HFF-Myc (cell line): ENCODE measurements at places on chromosomes 6 and 20.

GRCh38 chr20:19756761-19757486, 1.1 kb upstream of the RIN2 start:
- DNase-seq, result no peak

DNA sequence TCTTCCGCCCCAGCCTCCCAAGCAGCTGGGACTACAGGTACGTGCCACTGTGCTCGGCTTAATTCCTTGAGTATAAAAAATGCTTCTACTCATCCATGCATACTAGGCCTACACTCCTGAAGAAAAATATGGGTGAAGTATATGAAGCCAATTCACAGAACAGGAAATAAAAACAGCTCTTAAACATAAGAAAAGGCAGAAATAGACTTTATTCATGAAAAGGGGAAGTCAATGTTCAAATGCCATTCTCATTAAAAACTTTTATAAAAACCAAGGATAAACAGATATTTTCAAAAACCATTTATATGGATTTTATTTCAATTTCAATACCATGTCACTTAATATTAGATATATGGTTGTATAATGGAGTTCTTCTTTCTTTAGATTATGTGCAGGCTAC, 18.3 kb downstream of the SERPINB9 start:
- DNase-seq, result no peak

- DNase-seq, result no peak
Observed at GRCh38 chr6:161536224-161536630, 262.4 kb upstream of the AGPAT4 start.

DNA sequence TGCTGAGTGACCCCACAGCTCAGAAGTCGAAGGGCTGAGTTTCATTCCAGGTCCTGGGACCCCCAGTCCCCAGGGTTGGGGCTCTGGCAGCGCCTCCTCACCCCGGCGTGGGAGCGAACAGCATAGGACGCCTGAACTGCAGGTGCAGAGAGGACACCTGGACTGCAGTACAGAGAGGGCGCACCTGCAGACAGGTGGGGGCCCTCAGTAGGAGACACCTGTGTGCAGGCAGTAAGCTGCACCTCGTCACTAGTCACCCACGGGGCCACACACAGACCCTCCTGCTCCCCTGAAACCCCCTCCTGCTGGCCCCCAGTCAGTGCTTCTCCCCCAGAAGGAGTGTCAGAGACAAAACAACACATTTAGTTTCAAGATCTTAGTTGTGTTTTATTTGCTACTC, 8.6 kb upstream of the NKAIN4 start:
- DNase-seq, result no peak

DNA sequence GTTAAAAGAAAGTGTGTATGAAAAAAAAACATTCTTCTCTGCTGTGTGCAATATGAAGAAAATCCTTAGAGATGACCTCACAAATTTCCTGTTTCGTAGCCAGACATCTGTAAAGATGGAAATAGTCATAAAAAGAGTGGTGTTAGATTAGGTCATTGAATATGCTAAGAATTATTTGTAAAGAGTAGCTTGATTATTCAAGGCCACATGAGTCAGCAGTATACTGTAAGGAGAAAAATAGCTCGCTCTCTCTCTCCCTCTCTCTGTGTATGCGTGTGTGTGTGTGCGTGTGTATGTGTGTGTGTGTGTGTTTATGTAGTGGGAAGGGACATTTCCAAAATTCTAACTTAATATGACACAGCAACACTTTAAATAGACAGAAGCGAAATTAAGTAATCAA, 78.8 kb downstream of the PTCHD4 start:
- peak; percentile 32 for DNase-seq

DNA sequence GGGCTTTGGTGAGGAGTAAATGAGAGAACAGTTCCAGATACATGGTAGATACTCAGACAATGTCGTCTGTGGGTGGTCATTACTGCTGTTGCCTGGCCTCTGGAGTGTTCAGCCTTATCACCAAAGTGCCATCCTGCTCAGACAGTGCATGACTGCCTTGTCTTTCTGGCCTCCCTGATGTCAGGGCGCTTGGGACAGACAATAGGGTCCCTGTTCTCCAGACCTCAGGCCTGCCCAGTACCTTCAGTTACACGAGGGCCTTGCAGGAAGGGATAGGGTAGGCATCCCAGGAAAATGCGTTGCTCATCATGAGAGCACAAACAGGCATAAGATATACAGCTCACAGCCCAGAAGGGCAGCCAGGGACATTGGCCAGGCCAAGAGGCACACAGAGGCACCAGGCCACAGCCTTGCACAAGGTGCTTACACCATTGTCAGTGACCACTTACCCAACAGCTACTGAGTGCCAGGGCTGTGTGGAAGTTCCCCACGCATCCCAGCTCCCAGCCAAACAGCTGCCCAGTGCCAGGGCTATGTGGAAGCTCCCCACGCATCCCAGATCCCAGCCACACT, 27.4 kb downstream of the BPIFB1 start:
- no peak for DNase-seq

- DNase-seq, result no peak
Observed at GRCh38 chr6:106800379-106800778, 171.0 kb downstream of the QRSL1 start.

GRCh38 chr6:45222380-45222779, 105.8 kb upstream of the RUNX2 start:
- no peak for DNase-seq

DNA sequence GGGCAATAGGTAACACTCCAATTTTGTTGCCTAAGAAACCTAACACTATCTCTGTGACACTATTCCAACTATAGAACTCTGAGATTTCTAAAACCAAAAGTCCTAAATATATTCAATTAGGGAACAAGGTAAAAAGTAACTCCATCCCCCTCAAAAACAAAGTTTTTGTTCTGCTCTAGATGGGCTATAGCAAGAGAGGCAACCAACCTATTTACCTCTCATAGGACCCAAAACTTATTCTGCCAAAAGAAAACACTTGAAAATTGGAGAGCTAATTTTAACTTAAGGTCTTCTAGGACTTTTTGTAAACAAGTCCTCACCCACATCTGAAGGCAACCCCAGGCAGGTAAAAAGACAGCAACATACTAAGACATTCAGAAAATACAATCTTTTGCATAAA, 7.7 kb downstream of the RBM39 start:
- DNase-seq, result no peak

GRCh38 chr6:154314084-154314483, 42.5 kb downstream of the IPCEF1 start:
- DNase-seq, result no peak

GRCh38 chr6:41425511-41425910, 90.1 kb downstream of the NCR2 start:
- no peak for DNase-seq

- DNase-seq, result no peak
Observed at GRCh38 chr20:58424218-58424969, 35.4 kb downstream of the VAPB start.

DNA sequence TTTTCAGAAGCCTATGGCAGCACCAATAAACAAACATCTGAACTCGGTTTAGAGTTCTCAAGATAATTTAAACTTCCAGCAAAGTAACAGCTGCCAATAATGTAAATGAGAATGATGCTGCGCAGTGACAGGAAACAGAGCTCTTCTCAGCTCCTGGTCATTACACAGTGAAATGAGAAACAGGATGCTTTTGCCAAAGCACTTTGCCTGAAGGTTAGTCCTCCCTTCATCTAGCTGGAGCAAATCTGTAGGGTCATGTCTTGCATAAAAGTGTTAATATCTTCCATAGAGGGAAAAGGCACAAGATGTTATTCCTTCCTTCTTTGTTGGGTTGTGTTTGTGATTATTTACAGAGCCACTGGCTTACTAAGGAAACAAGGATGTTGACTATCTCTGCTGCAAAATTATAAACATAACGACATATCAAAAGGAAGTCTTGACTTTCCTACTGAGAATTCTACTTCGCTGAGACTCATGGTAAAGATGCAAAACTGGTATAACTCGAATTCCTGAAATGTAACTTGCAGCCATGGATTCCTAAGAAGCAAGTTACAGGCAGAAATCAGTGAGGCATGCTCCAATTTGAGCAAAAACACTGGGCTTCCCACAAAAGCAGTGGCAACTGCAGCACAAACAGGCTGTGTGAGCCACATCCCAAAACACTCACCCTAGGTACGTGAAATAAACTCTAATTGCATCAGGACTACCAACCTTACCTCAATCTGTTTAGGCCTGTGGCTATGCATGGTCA, 102.5 kb upstream of the BEND6 start:
- no peak for DNase-seq

- DNase-seq, result no peak
Observed at GRCh38 chr20:31717478-31718201, 5.0 kb downstream of the BCL2L1 start.

- no peak for DNase-seq
Observed at GRCh38 chr20:3674995-3675900, 6.6 kb downstream of the ADAM33 start.

DNA sequence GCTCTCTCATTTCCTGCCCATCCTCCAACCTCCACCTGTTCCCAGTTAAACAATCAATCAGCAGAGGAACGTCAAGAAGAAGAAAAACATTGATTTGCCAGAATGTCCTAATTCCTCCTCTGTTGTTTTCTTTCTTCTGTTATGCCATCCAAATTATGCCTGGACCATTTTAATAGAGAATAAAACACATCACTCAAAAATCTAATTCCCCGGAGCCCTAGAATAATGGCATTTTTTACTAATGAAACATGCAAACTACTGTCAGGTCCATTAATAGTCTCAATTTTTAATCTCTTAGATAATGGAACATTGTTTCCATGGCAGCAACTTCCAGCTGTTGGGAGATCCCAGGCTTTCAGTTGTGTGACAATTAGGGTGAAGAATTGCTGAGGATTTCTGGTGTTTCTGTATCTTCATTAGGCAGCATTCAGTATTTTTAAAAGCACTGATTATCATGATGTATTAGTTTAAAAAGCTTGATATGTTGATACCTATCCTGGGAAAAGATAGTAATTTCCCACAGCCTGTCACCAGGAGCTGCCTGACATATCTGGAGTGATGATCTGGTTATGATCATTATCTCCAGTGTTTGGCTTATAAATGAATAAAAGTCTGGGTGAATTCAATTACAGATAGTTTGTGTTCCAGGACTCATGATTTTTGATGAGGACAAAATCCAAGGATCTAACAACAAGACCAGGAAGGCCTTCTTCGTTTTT, 209.8 kb downstream of the TPBG start:
- no peak for DNase-seq

DNA sequence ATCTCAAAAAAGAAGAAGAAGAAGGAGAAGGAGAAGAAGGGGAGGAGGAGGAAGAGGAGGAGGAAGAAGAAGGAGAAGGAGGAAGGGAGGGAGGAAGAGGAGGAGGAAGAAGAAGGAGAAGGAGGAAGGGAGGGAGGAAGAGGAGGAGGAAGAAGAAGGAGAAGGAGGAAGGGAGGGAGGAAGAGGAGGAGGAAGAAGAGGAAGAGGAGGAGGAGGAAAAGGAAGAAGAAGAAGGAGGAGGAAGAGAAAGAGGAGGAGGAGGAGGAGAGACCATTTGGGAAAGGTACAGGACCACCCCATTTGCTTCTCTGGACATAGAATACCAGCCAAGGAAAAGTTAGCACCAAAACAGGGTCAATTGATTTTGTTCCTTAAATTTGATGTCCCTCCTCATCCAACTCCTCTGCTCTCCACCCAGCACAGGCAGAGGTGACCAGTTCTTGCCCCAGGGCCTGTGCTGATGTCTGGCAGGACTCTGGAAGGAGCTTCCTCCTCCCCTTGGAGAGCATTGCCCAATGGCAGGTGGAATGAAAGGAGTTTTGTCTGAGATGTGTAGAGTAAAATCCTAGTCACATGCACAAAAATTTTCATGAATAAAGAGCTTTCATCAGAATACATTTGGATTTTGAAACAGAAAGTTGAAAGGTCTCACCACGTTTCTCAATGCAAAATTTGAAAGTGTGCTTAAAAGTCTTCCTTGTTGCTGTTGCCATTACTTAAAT, 182.9 kb downstream of the LY86 start:
- no peak for DNase-seq

- peak; percentile 65 for DNase-seq
Observed at GRCh38 chr6:37990762-37991525, 171.4 kb downstream of the ZFAND3 start.

DNA sequence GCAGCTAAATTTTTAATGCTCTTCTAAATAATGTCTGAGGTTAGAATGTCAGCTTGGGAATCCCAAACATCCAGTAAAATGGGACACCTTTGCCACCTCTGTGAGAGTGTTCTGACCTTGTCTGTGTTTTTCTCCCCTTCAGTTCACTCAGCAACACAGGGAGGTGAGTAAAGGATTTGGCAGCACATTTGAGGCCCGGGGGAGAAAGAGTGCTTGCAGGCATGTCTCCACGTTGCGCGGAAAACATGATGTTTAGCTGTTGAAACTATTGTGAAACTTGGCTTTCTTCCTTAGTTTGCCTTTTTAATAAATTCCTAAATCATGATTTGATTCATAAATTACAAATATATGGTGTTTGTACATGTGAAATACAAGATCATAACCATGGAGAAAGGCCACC, 707.8 kb upstream of the FLRT3 start:
- DNase-seq, result no peak

- DNase-seq, result no peak
Observed at GRCh38 chr6:1575210-1576041, 34.3 kb upstream of the FOXC1 start.

DNA sequence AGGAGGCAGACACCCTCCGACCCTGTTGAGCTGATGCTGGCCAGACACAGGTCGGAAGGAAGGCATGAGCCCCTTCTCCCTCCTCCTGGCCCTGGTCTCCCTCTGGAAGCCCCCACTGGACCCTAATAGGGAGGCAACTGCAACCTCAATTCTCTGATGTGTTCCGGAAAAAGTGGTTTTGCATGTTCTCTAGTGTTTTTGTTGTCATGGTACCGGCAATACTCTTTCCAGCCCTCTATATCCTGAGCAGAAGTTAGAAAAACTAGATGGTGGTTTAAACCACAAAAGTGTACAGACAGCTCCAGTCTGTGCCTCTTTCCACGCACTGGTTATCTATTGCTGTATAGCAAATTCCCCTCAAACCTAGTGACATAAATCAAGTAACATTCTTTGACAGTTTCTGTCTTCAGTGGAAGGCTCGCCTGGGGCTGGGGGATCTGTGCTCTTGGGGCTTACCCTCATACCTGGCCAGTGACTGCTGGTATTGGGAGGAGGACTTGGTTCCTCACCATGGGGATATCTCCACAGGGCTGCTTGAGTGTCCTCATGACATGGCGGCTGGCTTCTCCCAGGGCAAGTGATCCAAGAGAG, 37.0 kb downstream of the SYTL3 start:
- no peak for DNase-seq

GRCh38 chr6:116412270-116412669, 41.5 kb downstream of the DSE start:
- no peak for DNase-seq

DNA sequence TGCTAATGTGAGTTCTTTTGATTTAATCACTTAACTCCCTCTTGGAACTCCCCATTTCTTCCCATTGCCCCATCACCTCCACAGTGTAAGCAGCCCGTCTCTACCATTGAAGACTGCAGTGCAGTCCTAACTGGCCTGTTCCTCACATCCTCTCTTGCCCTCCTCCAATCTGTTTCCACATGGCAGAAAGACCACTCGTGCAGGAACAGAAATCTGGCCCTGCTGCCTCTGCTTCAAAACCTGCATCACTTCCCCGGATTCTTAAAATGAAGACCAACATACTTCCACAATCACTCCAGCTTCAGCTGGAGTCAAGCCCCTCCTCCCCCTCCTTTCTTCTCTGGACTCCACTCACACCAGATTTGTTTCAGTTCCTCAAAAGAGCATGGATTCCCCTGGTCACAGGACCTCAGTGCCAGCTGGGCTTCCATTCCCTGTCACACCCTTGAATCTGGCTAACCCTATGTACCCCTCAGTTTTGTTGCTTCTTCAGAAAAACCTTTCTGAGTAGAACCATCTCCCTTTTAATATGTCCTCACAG, 802.3 kb downstream of the MAFB start:
- no peak for DNase-seq
